HT1080 (cell line): ENCODE measurements at places on chromosomes 1 and 21.

GRCh38 chr1:21350202-21350885 lies 60.1 kb upstream of the ECE1 start:
- DNase-seq, result no peak

DNA sequence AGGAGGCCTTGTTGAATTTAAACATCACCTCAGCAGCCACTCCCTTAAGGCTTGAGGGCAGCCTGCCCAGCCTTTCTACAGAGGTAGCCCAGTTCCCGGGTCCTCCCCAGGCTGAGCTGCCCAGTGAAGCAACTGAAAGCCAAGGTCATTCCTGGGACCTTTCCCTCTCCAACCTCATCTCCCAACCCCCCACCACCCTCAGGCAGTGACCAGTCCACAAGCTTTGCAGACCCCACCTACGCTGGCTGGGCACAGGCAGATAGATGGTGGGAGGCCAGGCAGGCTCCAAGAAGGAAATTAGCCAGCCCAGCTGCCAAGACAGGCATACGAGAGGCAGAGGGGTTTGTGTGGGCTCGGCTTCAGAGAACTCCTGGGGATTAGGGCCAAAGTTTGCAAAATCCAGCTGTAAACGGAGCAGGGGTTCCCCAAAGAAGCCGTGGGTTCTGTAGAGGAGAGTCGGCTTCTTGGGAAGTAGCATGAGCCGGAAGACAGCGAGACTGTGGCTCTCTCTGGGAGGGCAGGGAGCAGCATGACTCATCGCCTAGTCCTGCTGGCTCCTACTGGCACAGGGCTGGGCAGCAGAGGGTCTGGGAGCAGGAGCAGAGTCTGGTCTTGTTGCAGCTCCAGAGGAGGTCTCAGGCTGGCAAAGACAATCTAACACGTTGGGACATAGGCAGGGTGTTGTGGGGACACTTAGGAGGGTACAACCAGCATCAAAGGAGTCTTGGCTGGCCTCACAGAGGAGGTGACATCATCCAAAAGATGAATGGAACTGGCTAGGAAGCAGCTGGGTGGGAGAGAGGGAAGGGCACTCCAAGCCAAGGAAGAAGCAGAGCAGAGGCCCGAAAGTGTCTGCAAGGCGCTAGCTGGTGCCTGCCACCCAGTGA lies 2.8 kb upstream of the ZC3H12A start:
- DNase-seq, result peak; percentile 92

DNA sequence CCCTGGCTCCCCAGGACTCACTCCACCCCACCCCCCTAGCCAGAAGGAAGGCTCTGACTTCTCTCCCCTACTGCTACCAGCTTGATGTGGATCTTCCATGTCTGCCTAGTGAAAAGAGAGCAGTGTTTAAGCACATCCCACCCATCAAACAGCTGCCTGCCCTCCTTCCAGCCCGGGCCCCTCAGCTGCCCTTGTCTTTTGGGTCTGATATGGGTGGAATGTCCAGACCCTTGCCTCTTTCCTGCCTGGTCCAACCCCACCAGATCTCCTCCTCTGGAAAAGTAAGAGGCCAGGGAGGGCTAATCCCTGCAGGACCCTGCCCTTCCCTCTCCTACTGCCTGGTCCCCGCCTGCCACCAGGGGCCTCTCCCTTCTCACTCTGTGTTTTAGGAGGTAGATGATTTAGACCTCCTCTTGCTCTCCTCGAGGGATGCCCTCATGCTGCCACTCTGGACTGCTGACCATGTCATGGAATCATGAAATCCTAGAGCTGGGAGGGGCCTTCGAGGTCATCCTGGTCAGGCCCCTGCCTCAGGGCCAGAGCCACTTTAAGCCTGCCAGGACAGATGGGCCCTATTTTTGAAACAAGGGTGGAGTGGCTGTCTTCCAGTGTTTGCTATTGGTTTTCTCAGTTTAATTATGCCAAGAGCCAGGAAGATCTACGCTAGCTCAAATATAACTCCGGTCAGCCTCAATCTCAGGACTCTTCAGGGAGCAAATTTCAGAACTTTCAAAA lies 15.8 kb upstream of the HSPG2 start:
- no peak for DNase-seq

GRCh38 chr1:94020764-94021579 lies 100.0 kb downstream of the ABCA4 start:
- DNase-seq, result peak; percentile 68

DNA sequence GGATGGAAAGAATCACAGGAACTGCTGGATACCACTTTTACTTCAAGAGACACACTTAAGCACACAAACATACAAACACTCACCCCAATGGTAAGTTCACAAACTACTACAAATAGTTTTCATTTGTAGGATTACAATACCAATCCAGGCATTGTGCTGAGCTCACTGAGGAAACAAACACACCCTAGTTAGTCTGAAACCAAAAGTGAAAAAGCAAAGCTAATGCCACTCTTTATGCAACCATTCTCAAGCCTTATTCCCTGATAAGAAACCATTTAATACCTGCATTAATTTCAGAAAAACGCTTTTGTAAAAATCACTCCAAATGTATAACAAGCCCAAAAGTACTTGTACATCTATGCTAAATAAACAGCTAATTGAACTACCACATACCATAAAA lies 38.3 kb downstream of the RNF115 start:
- DNase-seq, result no peak

DNA sequence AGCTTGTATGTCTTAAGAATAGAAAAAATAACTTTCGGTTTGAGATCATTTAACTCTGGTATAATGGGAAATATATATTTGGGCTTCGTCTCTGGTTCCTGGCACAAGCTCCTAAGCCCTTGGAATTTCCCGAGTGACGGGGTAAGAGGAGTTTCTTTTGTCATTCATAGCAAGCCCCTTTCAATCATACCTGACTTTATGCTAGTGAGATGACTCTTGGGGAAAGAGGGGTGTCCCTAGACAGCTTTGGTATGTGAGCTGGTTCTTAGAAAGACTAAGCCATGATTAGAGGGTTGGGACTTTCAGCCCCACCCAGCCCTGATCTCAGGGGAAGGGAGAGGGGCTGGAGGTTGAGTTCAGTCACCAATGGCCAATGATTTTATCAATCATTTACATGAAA lies 13.9 kb upstream of the MTARC1 start:
- DNase-seq, result no peak

GRCh38 chr21:46295996-46296752 lies 10.0 kb downstream of the YBEY start:
- no peak for DNase-seq
